Stimulated activated memory B cell treated with anti-CD40 and anti-IgM and Interleukin-4, amounts not matched to agents 10 μg/mL and 1 μg/mL and 100 μg/mL, for 72 hours (primary cell): ENCODE measurements at places on chromosomes 5 and 9.

GRCh38 chr5:179308563-179309382, 36.5 kb downstream of the ADAMTS2 start:
- no peaks in the 10 kb centered on the region for H3K27me3 ChIP-seq
- H3K4me3 ChIP-seq, result no peak overlapping the region
- H3K4me1 ChIP-seq, result no peaks in the 10 kb centered on the region
- no peaks in the 10 kb centered on the region for H3K36me3 ChIP-seq
- ATAC-seq, result no peak

DNA sequence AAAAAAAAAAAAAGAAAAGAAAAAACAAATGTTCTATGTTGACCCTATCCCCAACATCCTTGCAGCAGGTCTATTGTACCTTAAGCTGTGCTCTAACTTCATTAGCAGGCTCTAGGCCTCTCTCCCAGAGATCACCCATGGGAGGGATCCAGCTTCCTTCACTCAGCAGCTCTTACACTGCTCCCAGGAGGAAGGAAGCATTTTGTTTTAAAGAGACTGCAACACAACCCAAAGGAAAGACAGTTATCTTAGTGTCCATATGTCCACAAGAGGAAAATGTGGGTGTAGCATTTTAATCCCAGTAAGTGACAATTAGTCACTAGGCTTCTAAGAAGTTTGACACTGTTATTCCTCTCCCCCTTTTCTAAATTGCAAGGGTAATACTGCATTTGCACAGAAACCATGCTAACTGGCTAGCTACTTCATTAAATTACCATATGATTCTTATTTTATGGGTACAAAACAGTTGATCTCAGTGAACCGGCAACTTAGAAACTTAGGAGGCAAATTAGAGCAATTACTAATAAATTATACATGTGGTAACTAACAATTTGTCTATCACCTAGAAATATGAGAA, 58.8 kb downstream of the MARCHF3 start:
- ATAC-seq, result no peak
- H3K36me3 ChIP-seq, result peaks cover 11% of the 10 kb centered on the region
- no peaks in the 10 kb centered on the region for H3K27me3 ChIP-seq
- H3K4me1 ChIP-seq, result peaks cover 67% of the 10 kb centered on the region

DNA sequence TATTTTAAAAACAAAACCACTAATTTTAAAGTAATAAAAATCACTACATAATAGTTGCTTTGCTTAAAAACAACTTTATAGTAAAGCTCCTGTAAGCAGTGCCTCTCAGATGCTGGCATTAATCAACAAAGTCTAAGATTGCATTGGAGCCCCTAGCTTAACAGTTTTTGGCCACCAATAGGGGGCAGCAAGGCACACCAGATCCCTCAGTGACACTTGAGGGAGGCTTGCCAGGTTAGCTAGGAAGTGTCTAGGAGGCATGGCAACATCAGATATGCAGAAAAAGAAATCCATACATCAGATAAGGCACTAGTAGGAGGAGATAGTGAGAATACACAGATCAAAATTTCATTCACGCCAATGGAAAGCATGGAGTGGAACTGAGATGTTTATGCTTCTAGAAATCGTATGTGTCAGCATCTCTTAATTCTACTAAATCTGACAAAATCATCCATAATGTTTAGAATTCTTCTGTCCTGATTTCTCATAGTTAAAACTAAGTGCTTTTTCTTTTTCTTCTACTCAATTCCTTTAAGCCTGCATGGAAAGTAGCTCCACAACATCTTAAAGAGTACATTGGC, 73.6 kb upstream of the PAM start:
- no peak overlapping the region for H3K4me3 ChIP-seq
- no peaks in the 10 kb centered on the region for H3K27me3 ChIP-seq
- H3K4me1 ChIP-seq, result no peaks in the 10 kb centered on the region
- no peak overlapping the region for H3K27ac ChIP-seq
- no peaks in the 10 kb centered on the region for H3K36me3 ChIP-seq
- no peak for ATAC-seq

DNA sequence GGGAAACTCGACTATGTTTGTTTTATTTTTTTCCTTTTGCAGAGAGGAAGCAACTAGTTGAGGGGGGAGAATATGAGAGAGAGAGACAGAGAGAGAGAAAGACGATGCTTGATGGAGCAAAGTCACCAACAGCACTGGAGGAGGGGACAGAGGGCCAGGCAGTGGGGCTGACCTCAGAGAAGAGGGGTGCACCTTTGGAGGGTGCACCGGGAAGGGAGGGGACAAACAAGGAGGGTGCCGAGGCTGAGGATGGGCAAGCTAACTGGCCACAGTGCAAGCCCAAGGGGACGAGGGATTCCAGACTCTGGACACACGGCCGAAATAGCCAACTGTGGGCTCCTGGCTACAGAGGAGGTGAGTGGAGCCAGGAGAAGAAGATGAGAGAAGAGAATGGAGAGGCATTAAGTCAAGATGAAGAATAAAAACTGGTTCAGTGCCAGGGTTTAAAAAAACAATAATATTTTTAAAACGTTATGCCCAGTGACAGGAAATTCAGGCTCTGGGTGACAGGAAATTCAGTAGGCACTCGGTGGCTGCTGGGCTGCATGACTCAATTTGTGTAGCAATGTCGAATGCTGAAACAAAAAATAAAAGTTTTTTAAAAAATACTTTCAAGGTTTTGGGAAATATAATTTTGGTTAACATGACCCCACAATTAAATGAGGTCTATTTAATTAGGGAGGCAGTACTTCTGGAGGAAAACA, 13.3 kb upstream of the GLRX start:
- H3K4me1 ChIP-seq, result peaks cover 53% of the 10 kb centered on the region
- H3K36me3 ChIP-seq, result no peaks in the 10 kb centered on the region
- H3K27me3 ChIP-seq, result no peaks in the 10 kb centered on the region
- ATAC-seq, result no peak
- H3K4me3 ChIP-seq, result peak overlapping the region; percentile 60

DNA sequence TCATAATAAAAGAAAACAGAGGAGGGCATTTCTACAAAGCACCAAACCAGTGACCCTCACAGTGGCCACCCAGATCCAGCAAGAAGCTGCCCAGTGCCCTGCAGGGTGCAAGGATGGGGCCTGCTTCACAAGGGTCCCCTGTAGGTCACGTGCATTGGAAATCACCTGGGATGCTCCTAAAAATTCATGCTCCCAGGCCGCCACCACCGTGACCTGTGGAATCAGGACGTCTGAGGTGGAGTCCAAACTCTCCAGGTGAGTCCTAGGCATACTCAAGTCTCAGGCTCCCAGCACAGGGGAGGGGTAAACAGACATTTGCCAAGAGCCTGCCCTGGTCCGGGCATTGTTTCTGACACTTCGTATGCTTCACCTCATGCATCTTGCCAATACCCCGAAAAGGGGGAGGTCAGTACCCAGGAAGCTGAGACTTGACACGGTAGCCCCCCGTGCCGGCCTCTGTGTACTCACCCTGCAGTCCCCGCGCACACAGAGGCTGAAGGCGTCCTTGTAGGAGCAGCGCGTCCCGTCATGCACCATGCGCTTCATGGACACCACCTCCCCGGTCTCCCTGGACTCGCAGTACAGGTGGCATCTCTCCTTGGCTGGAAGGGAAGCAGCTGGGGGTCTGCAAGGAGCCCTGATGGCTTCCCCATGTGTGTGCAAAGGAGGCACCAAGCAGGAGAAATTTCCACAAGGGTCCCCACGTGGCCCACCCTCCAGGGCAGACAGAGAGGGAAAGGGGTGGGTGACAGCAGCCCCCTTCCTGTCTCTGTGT, 75.5 kb downstream of the ZNF354C start:
- no peak overlapping the region for H3K4me3 ChIP-seq
- H3K4me1 ChIP-seq, result no peaks in the 10 kb centered on the region
- no peaks in the 10 kb centered on the region for H3K27me3 ChIP-seq
- ATAC-seq, result no peak
- no peaks in the 10 kb centered on the region for H3K36me3 ChIP-seq

DNA sequence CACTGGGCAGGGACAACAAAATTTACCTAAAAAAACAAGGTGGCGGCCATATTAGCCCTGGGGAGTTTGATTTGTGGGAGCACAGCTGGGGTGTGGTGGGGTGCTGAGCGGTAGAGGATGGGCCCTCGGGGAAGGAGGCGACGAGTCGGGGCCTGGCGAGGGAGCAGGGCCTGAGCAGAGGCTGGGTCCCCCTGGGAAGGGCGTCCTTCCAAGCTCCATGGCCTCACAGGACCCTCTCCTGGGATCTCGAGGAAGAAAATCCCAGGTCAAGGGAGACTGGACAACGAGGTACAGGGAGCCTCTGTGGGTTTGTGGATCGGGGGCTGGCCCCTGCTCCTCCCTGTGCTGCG, 165.5 kb downstream of the CACNA1B start:
- no peak for ATAC-seq
- H3K4me1 ChIP-seq, result no peaks in the 10 kb centered on the region
- no peak overlapping the region for H3K4me3 ChIP-seq

GRCh38 chr5:133246376-133247150, 194.8 kb downstream of the HSPA4 start:
- peak overlapping the region; percentile 52 for H3K27ac ChIP-seq
- no peaks in the 10 kb centered on the region for H3K36me3 ChIP-seq
- H3K27me3 ChIP-seq, result peaks cover 12% of the 10 kb centered on the region
- no peak overlapping the region for H3K4me3 ChIP-seq
- peaks cover 44% of the 10 kb centered on the region for H3K4me1 ChIP-seq
- no peak for ATAC-seq
